Aorta (tissue), 5 donors: ENCODE measurements at places on chromosomes 16 and 17. TPM values are rescaled to one million over a fixed set of nuclear protein-coding genes. Genes with fewer than 3 reads are reported as not detected.

GRCh38 chr16:51268237-51268636, 117.2 kb upstream of the SALL1 start:
- no peak for DNase-seq

DNA sequence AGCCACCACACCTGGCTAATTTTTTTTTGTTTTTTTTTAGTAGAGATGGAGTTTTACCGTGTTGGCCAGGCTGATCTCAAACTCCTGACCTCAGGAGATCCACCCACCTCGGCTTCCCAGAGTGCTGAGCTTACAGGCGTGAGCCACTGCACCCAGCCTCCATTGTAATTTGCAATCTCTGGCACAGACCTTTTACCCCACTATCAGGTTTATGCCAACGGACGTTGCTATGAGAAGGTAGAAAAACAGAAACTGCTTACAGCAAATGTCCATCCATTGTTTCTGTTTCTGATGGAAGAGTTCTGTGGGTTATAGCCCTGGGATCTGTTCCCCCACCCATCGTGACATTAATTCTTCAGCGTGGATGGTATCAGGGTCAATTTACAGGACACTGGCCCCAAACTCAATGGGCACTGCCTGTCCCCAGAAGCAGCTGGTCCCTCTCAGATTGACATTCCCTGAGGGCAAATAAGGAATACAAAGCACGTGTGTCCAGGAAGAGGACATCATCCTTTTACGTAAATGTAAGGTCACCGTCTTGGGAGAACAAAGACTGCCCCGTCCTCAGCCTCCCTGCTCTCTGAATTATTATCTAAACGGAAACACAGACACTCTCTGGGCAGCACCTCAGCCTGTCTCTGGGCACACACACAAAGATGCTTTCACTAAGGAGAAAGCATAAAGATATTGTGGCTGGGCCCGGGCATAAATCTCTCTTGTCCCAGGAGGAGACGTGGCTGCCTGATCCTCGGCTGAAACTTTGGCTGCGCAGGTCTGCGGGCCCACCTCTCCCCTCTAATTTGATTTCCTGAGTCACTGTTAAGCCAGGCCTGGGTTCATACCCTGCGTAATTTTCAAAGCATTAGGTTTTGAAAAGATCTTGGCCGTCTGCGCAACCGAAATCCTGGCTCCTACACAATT, 5.2 kb downstream of the KCNG4 start:
- DNase-seq: no peak

GRCh38 chr16:49471038-49471727, 97.6 kb downstream of the C16orf78 start:
- DNase-seq: peak; percentile 9

DNA sequence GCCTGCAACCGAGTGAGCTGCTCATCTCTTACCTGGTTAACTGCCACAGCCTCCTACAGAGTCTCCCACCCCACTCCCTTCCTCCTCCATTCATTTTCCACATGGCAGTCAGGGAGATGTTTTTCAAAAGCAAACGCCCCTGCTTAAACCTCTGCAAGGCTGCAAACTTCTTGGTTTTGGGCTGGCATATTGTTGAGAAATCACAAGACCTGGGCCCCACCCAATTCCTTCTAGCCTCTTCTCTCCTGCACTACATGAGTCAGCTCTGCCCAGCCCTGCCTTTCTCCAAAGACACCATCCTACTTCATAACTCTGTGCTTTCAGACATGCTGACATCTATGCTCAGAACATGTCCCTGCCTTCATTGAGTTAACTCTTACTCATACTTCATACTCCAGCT, 136.1 kb downstream of the SPACA3 start:
- no peak for DNase-seq

DNA sequence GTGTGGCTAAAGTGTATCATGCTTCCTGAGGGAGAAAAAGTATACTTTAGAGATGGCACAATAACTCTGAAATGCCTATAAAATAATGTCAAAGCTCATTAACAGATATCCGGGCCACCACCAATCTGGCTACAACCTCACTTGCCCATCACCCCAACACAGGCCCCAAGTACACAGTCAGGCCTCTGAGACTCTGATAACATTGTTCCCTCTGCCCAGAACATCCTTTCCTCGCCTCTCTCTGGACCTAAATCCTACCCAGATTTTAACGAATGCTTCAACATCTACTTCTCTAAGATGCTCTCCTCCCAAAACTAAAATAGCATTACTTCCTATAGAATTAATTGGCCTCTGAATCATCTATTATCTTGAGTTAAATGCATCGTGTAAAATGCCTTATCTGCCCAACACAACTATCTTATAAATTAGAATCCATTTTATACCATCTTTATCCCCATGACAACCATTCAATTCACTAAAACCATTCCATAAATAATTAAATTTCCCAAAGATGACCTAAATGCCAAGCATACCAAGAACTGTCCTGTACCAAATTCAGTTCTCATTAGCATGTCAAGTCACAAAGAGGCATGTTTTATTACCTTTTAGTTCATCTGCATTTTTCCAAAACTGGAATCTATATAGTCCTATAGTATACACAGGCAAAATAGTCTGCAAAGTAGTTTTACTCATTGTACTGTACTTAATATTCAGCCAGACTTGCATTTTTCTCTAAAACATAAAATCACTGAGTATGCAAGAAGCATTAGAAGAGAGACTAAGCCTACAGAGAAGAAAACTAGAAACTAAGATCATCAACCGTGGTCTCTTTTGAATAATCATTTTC, 15.7 kb downstream of the HELZ start:
- DNase-seq: no peak

- DNase-seq: no peak
These were observed 170.4 kb downstream of the IRX3 start for GRCh38 chr16:54116124-54116655.

GRCh38 chr16:23145186-23145585, 4.1 kb downstream of the USP31 start:
- no peak for DNase-seq

DNA sequence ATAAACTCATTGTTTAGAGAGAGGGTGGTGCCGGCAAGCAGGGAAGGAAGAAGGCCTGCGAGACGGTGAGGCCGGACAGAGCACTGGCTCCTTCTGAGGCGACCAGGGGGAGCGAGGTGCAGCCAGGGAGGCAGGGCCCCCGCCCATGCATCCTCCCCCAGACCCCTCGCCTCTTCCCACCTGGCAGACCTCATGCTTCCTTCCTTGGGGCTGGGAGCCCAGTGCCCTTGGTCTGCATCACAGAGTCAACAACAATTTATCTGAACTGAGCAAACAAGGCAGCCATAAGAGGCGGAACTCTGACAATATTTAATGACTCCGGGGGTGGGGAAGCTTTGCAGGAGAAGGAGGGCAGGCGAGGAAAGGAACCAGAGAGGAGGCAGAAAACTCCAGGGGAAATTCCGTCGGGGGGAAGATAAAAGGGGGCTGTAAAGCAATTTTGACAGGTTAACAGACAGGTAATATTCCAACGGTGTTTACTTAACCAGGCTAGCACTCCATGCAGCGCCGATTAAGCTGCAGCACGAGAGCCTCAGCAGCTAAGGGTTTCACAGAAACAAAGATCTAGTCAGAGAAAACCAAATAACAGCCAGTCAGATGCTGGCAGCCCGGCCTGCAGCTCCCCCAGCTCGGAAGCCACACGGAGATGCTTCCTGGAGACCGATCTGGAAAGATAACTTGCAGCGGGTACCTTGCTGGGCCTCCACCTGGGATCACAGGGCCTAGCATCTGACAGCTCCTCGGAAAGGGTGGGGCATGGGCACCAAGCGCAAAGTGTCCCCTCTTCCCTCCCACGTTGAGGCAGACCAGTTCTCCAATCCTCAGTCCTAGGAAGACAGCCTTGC, 398.2 kb downstream of the SOX9 start:
- no peak for DNase-seq

DNA sequence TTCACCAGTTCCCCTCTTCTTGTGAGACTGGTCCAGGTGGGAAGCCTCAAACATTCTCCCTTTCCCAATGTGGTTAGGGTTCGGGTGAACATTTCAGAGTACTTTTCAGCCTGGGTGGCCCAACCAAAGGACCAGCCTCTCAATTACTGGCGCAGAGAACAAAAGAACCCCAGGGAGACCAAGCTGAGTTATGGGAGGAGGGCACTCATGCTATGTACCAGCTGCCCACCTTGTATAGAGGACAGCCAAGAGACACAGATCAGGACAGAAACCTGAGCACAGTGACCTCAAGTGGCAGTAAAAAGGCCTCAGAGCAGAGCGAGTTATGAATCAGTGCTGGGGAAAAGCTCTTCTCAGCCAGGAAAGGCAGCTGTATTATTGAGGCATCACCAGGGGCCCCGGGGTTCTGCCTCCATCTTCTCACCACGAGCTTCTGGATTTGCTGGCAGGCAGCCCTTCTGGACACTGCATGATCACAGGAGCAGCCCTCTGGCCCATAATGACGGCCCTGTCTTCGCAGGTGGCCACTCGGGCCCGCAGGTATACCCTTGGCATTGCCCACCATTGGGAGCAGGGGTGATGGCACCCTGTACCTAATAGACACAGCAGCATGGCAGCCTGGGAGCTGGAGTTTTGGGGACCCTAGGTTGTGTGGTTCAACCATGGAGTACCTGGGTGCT, 3.8 kb downstream of the G6PC3 start:
- DNase-seq: no peak

GRCh38 chr16:30882429-30883310, 11.2 kb downstream of the BCL7C start:
- no peak for DNase-seq

DNA sequence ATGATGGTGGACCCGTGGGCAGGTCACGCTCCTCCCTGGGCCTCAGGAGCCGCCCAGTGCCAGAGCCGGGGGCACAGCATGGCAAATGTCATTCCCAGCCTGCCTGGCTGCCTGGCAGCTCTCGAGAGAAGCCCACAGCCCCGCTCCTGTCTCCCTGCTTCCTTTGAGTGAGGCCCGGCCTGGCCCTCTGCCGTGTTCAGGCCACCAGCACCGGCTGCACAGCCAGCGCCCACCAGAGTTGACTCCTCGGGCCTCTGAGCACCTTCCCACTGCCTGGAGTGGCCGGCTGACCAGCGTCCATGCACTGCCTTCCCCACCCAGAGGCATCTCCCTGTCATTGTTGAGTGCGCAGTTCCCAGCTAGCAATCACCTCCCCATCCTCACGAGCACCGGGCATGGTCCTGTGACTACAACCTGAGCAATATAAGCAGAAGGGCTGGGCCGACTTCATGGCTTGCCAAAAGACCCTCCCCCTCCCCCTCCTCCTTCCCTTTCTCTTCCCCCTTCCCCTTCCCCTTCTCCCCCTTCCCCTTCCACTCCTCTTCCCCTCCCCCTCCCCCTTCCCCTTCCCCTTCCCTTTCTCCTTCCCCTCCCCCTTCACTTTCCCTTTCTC, 11.9 kb upstream of the SLC38A10 start:
- no peak for DNase-seq

DNA sequence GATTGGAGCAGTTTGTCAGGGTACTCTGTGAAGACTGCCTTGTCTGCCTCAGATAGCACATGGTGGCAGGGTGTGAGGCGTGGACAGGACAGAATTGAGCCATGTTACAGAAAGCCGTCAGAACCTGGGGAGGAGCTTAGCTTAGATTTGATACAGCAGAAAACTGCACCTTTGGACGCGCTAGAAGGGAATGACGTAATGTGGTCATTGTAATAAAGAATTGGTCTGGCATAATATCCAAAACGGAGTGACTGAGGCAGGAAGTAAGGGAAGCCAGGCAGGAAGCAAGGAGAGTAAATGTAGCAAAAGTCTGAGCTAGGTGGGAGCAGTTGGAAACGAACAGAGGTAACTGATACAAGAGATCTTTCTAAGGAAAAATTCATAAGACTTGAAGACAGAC, 140.2 kb downstream of the CYB561 start:
- DNase-seq: no peak

DNA sequence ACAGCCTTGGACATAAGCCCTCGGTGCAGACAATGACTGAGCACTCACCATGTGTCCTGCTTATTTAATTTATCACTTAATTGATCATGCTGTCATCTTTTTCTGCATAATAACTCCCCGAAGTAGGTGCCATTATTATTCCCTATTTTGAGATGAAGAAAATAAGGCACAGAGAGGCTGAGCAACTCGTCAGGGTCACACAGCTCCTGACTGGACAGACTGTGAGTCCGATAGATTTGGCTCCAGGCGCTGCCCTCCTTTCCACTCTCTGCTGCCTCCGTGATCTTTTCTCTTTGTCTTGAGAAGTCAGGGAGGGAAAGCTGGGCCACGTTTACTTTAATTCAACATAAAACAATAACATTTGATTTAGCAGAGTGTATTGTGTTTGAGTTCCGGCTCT, 19.0 kb upstream of the N4BP1 start:
- DNase-seq: no peak

DNA sequence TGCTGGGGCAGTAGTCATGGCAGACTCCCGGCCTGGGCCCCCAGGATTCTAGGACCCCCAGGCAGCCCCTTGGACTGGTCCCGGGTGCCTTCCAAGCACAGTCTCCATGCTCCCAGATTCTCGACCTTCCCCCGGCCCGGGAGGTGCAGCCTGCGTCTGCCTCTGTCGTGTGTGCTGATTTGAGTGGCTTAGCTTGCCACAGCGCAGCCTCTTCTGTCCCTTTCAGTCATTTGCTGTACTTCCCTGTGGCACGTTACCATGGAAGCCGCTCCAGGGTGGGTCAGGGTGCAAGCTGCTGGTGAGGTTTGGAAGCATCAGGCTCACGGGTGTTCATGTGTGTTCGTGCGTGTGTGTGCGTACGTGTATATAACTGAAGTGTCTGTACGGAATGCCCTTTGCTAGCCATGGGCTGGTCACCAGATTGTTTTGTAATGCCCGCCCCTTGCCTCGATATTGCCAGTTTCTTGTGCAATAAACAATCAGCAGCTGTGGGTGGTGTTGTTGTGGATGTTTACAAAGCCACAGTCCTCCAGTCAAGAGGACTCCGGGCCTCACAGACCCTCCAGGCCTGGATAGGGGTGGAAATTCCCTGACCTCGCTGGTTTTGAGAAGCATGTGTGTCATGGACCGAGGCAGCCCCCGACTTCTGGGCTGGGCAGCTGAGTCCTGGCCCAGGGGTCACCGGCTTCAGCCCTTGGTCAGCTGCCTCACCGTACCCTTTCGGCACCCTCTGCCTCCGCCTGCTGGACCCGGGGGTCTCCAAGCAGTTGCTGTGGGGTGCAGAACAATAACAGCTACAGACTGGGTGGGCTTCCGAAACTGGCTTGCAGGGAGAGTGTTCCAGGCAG, 9.7 kb upstream of the CLEC18A start:
- DNase-seq: peak; percentile 74

TMED6 gene
- total RNA-seq: 1.1 TPM

QPRT gene
- total RNA-seq: 1.6 TPM

CNGB1 gene
- total RNA-seq: not detected

PRR15L gene
- not detected for total RNA-seq

SRCIN1 gene
- 0.99 TPM for total RNA-seq

MEIOB gene
- total RNA-seq: not detected

SCNN1G gene
- not detected for total RNA-seq
